ENCODE measurements at places on chromosomes 13 and 19.

DNA sequence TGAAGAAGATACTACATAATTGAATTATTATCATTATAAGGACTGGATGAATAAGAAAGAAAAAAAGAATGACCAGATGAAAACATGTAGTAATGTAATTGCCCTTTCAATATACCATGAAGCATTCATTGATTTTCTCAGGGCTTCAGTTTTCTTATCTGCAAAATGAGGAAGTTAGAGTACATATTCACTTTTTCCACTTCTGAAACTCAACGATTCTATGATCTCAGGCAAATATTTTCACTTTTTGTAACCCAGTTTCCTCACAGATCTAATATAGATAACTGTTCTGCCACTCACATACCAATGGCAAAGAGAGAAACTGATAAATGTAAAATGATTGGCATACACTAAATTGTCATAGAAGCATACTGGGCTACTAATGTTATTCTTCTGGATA, 856.6 kb upstream of the KLHL1 start:
- DNase-seq: no peak

- peak; percentile 83 for DNase-seq
These were observed 3.8 kb downstream of the FXYD7 start for GRCh38 chr19:35146746-35147459.

- no peak for DNase-seq
These were observed 1193.5 kb downstream of the PCDH9 start for GRCh38 chr13:66036636-66037035.

DNA sequence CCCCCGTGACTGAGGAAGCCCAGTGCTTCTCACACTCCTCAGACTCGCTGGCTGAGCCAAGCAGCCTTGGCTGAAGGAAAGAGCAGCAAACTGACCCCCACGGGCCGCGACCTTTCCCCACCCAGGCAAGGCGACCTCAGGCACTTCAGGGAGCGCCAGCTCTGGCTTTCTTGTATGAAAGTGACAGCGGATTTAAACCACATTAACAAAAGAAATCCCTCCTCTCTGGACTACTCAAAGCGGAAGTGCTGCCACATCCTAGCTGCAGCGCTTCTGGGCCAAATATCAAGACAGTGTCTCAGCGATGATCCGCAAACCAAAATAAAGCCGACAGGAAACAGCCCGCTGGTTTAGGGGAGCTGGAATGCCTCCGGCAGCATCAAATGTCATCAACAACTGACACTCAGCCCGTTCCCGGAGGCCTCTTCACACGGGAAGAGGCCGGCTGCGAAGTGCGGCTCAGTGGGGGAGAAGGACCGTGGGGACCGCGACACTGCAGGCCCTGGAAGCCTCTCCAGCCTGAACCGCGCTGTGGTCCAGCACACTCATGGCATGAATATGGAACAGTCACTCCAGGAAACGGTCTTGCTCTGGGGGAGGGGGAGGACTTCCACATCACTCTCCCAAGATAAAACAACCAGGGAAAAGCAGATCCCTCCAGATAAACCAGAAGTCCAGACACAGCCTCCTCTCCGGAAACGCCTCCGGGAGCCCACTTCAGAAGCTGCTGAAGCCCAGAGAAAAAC, 1.4 kb downstream of the RASA3 start:
- DNase-seq: peak; percentile 99

- no peak for DNase-seq
These were observed 77.5 kb downstream of the C13orf42 start for GRCh38 chr13:51033421-51034185.

DNA sequence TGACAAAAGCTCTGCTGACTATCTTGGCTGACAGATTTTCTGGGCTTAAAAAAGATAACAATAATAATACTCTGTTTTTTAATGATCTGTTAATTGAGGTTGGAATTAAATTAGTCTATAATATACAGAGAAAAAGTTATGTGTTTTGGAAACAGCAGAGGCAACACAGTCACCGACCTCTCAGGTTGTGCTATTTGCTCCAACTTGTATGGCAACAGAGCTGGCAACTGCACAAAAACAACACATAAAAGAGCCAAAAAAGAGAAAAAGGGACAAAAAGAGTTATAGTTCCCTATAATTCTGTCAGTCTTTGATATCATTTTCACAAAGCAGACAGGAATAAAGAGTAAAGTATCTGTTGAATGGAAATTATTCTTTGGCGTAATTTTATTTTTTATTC, 102.3 kb upstream of the POSTN start:
- DNase-seq: no peak

Measured in osteoblast (primary cell).